ENCODE measurements at places on chromosomes 7 and 10.
A peak's percentile ranks its signal among the peaks of the same experiment; 100 is the strongest.

DNA sequence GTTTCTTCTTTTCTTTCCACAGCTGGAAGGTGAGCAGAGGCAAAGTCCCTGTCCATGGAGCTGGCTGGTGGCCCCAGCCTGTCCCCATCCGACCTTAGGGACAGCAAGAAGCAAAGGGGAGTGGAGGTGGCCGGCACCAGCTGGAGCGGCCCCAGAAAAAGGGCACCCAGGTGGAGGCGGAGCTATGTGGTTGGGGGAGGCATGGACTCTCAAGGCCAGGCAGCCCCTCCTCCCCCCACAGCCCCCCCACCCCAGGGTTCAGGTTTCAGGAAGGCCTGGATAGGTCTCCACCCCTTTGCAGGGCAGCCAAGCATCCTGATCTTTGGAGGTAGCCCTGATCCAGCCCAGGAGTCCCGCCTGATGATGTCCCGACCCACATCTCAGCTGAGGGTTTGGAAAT is at the start of gene SSC4D:
SSC4D (minus strand) TSS at position 161 of the 400 bp plus-strand sequence. CDS start 5,258 bp downstream, outside the sequence.
- DNase-seq, result no peak

DNA sequence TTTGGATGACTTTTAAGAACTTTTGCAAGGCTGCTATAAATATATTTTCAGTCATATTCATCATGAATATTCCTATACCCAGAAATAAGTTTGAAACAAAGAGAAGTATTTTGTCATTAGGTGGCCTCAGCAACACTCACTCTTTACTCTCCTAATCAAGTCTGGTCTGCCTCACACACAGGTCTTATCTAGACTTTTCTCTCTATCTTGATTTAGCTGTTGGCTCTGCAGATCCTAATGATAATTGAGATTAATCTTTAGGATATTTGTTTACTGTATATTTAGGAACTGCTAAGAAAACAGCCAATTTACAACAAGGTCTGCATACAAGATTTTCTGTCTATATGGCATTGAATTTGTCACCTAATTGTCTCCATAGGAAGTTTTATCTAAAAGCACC is 297.6 kb downstream of the PTEN start:
- DNase-seq, result no peak

DNA sequence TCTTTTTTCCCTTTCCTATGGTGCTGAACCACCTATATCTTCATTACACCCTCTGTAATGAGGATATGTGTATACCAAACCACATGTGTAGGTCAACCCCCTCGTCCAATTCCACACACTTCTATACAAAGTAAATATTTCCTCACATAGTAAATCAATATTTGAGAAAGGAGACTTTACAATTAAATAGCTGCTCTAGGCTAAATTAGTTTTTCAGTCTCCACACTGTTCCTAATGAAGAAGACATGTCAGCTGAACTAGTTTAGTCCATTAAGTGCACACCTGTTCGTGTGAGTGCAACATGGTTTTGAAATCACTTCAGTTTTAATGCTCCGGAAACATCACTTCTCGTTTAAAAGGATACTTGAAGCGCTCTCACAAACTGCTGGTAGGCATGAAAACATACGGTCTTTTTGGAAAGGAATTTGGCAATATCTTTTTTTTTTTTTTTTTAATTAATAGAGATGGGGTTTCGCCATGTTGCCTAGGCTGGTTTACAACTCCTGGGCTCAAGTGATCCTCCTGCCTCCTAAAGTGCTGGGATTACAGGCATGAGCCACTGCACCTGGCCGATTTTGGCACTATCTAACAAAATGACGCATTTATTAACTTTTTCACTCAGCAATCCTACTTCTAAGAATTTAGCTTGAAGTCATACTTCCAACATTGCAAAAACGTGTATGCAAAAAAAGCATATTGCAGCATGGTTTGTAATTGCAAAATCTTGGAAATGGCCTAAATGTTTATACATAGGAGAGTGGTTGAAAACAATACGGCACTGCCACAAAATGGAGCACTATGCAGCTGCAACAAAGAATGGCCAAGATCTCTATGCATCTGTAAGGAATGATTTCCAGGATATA is 2.1 kb upstream of the XRCC2 start:
- no peak for DNase-seq

DNA sequence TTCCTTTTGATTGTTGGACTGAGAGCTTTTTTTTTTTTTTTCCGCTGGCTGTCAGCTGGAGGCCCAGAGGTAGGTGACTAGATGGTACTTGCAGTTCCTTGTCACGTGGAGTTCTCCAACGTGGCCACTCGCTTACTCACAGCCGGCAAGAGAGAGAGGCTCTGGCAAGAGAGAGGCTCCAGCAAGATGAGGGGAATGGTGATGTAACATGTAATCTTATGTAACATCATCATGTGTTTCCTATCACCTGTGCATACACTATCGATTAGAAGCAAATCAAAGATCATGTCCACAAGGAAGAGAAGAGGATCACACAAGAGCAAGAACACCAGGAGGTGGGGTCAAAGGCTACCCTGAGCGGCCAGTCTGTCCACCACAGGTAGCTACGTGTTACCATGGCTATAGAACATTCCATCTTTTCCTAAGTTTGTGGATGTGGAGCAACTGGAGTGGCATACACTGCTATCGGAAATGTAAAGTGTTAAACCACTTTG is 4.0 kb upstream of the BORCS7 start:
- DNase-seq, result peak; percentile 20

GRCh38 chr10:60208676-60209269 is 180.9 kb downstream of the ANK3 start:
- peak; percentile 51 for DNase-seq

GRCh38 chr7:80440883-80441282 is 71.0 kb downstream of the GNAT3 start:
- peak; percentile 31 for DNase-seq

DNA sequence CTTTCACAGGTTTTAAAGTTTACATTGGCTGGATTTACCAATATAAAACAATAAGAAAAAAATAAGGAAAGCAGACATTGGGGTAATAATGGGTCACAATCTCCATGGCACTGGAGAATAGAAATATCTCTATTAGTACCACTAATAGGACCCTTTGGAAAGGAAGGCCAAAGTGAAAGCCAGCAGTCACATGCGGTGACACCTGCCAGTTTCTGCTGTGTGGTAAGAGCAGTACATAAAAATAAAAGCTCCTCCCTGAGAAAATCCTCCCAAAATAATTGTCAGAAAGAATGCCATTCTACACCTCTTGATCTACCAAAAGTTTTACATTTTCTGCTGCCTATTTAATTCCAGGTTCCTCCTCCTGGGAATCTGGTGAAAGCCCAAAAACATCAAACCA is 30.4 kb upstream of the SLC13A1 start:
- DNase-seq, result no peak

DNA sequence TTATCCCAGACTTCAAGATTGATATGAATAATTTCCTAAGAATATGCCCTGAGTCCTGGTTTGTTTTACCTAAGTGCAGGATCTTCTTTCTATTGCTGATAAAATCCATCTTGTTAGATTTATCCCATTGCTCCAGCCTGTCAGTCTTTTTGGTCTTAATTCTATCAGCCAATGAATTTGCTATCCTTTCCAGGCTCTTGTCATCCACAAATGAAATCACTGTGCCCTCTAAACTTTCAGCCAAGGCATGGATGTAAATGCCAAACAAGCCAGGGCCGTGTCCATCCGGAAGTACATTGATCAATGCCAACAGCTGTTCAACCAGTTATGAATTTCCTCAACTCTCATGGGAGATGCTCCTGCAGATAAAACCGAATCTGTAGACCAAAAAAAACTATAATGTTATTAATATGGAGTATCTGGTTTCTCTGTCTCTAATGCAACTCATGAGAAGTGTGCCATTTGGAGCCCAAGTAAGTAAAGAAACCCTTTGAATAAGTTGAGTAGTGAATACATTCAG is 40.0 kb downstream of the NPY start:
- DNase-seq, result no peak

DNA sequence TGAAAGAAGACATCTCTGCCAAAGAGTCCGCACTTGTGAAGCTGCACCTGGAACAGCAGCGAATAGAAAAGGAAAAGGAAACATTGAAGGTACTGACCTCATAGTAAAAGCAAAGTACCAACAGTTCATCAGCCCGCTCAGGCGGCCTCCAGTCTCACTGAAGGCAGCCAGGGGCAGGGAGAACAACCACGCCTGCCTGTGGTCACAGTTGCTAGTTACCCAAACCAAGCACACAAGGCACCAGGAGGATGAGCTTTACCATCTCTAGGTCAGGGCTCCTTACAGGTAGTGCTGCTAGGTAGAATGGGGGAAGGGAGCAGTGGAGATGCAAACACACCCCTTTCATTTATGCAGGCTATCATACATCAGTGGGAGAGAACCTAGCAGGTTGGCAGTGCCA is 39.8 kb downstream of the CFAP58 start:
- DNase-seq, result no peak

DNA sequence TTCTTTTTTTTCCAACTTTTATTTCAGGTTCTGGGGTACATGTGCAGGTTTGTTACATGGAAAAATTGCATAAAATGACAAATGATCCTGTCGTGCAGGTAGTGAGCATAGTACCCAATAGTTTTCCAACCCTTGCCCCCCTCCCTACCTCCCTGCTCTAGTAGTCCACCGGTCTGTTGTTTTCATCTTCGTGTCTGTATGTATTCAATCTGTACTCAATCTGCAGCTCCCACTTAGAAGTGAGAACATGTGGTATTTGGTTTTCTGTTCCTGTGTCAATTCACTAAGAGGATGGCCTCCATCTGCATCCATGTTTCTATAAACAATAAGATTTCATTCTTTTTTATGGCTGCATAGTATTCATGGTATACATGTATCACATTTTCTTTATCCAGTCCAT is 151.3 kb downstream of the C1GALT1 start:
- DNase-seq, result no peak

GRCh38 chr7:107201795-107202450 is 33.1 kb downstream of the HBP1 start:
- DNase-seq, result no peak

DNA sequence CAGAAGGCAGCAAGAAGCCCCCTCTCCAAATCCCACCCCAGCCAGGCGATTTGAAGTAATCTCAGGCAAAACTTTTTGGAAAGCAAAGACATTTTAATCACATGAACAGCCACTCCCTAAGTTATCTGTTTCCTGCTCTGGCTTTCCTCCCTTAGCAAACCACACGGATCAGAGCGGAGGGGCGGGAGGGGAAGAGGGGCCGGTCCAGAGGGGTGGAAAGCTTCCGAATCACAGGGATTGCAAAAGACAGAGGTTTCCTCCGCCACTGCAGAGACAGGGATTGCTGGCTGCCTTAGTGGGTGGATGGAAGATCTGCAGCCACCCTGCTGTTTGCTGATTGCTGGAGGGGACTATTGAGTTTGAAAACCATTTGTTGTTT is 41.2 kb downstream of the ZCCHC24 start:
- peak; percentile 89 for DNase-seq

DNA sequence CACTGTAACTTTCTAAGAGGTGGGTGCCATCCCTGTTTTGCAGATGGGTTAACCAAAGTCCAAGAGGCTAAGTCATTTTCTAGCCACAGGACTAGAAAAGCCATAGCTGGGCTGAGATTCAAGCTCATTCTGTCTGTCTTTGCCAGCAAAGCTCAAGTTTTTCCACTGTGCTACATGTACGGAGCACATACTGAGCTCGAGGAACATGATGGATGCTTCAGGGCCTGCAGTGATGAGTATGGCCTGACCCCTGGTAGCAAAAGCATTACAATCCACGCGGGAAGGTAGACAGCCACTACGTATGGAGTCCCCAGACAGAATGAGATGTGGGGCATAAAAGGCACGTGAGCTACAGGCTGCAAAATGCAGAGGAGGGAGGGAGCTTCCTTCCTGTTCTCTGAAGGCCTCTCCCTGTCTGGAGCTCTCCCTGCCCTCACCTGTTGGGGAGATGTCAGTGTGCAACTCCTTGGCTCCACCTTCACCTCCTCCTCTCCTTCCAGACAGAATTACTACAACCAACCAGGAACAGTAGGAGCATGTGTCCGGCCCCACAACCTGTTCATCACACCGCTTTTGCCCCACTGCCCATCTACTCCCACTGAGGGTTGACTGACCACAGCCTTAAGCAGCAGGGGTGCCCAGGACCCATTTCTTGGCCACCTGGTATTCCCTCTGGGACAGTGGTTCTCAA is 16.4 kb downstream of the ITPRIP start:
- no peak for DNase-seq

- no peak for DNase-seq
Measured at GRCh38 chr7:159005618-159006017, 139.0 kb downstream of the VIPR2 start.

DNA sequence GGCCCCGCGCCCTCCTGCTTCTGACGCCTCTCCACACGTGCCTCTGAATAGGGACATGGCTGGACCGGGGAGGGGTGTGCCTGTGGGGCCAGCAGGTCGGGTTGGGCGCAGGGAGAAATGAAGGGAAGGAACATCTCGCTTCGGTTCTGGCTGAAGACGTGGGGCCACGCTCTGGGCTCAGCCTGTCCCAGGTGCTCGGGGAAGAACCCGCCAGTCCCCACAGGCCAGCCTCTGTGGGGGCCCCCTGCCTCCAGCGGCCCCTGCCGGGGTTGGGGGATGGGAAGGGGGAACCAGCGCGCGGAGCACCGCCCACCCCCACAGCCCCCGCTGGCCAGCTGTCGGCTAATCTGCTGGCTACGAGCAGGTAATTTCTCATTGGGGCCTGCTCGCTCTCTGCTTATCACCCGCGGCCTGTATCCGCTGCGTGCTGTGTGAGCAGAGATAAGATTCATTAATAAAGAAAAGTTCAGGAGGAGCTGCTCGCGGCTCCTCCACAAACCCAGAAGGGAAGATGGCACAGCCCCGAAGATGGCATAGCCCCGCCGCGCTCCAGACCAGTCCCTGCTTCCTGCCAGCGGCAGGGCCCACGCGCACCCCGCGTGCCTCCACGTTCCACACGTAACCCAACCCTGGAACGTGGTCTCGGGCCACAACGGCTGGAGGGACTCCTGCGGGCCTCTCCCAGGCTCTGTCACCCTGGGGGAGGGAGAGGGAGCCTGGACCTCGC is 186.2 kb downstream of the ELFN1 start:
- no peak for DNase-seq

GRCh38 chr7:92802406-92802805 is 34.0 kb downstream of the CDK6 start:
- DNase-seq, result no peak

DNA sequence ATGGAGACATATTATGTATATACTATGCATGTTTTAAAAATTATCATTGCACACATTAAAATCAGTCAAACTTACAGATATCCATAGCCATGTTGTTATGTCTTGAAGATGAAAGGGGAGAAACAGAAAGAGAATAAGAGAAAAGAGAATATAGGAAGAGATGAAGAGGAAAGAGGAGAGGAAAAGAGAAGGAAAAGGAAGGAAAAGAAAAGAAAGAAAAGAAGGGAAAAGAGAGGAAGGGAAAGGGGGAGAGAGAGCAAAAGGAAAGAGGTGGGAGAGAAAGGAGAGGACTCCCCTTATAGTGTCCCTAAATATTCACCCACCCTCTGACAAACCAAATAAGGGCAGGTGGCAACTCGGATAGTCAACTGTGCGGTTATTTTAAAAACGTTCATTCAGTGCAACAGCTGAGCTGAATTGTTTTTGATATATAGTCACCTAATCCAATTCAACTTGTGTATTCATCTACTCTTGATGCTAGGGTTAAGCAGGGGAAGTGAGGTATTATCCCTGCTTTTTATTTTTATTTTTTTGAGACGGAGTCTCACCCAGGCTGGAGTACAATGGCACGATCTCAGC is 14.6 kb downstream of the SVIL start:
- DNase-seq, result no peak

- no peak for DNase-seq
Measured at GRCh38 chr7:24756545-24757352, 515 bp downstream of the GSDME start.

GRCh38 chr7:142717453-142717852 is 31.8 kb upstream of the PRSS1 start:
- DNase-seq, result no peak
